Occipital lobe (tissue), 3 donors: ENCODE measurements at places on chromosomes 2 and 18. TPM values are rescaled to one million over a fixed set of nuclear protein-coding genes. Genes with fewer than 3 reads are reported as not detected.

RALBP1 gene
- total RNA-seq, result 34.0 TPM

DNA sequence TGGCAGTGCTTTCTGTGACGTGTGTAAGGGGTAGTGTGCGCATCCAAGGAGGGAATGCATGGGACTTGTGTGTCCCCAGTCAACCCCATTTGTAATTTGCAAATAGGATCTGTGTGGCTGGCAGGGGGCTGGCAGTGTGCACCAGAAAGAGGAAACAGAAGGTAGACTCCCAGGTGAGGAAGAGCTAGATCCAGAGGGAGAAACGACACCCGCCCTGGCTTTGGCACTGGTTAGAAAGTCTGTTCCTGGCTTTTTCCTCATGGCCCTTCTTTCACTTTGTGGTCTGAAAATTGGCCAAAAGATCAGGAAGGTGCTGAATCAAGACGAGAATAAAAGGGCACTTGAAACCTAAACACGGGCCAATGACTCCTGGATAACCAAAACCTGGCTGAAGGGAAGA lies 33.3 kb downstream of the PRKCE start:
- no peak for DNase-seq

- no peak for DNase-seq
Measured at GRCh38 chr2:70919672-70920366, 15.9 kb upstream of the ATP6V1B1 start.

DNA sequence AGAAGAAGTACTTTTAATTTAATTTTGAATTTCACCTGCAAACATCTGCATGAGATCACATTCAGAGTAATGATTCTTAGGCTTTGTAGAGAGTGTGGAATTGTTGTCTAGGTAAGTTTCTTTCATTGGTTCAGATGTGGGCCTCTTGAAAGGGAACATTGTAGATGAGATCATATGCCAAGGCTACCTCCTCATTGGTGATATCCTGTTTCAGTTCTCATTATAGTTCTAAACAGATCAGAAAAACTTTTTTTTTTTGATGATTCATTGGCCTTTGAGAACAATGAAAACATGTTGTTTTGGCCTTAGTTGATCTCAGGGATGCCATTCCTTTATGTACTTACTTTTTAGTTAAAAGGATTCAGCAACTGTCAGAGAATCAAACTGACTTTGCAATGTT lies 44.5 kb downstream of the EML6 start:
- no peak for DNase-seq

- no peak for DNase-seq
Measured at GRCh38 chr18:70522183-70522680, 233.4 kb downstream of the SOCS6 start.

DNA sequence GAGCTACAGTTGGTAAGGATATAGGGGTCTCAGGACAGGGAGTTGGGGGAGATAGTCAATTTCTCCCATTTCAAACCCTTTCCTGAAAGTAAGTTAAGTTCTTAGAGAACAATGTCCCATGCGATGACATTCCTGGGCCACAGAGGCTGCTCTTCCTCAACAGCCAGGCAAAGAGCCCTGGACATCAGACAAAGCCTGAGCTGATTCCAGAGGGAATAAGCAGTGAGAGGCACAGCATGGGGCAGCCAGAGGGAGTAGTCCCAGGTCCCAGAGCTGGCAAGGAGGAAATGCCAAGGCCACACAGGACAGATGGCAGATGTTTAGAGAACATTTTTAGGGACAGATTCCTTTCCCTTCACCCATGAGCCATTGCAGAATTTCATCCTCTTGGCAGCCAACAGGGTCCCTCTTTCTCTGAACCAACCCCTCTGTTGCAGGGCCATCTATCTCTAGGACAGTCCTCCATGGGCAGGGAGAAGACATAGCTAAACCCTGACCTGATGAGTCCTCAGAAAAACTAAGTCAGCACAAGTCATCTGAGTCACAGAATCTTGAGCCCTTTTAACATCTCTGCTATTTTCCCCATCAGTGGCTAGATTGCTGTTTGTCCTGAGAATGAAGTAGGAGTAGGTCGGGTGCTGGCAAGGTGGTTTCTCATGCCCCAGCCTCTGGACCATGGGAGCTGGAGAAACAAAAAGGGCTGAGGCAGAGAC lies 81.6 kb upstream of the STPG4 start:
- DNase-seq, result no peak

- DNase-seq, result no peak
Measured at GRCh38 chr2:235008584-235009044, 56.8 kb downstream of the SH3BP4 start.
